D341Med (cell line): ENCODE measurements at places on chromosomes 5 and 9.

GRCh38 chr5:179568721-179569120 is 18.4 kb downstream of the RUFY1 start:
- DNase-seq, result no peak

DNA sequence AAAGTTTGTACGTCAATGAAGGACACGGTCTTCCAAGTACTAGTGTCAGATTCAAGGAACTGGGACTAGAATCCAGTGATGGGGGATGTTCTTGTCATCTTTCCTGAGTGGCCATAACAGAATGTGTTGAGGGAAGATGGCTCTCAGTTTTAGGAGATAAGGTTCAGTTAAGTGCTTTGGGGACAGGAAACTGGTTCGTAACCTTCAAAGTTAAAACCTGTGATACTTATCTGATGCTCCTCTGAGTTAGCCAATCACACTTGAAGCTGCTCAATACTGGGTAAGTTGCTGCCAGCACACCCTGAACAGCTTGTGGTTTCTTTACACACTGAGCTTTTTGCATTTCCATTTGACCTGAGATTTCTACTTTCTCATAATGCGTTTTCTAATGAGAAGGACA is 64.4 kb downstream of the PIK3R1 start:
- DNase-seq, result no peak

DNA sequence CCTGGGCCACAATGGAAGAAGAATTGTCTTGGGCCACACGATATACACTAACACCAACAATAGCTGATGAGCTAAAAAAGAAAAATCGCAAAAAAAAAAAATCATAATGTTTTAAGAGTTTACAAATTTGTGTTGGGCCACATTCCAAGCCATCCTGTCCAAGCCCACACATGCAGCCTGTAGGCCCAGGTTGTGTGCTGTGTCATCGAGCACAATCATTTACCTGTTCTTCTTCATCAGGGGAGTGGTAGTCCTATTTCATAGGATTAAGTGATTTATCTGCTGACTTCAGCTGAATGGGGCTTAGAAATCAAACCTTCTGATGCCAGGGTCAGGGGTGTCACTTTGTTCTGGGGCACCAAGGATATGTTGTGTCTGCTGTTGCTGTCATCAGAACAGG is 44.6 kb upstream of the ELL2 start:
- no peak for DNase-seq

DNA sequence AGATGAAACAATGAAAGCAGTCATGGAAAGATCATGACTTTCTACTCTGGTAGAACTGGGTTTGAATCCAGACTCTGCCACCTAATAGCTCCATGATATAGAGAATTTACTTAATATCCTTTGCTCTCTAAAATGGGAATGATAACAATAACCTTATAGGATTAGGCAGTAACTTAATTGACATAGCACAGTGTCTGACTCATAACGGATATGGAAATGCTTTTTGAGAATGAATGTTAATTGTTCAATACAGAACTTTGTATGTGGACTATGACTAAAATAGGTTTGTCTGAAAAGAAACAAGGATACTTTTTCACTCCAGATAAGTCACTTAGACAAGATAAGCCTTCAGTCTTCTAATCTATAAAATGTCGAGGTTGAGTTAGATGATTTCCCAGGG is 330.7 kb downstream of the PTPRD start:
- no peak for DNase-seq

DNA sequence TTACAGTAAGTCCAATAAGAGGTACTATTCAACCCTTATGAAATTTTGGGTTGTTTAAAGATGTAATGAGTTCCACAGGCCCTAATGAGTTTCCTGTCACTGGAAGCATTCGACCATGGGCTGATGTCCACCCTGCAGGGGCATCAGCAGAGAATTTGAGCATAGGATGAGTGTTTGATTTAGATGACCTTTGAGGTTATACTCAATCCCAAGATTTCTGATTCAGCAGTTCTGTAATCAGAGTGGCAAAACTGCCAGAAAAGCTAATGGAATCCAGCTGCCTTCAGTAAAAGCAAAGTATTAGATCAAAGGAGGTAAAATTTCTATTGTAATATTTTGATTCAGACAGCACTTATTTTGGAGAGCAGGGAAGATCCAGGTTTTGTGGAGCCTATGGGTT is 68.3 kb downstream of the COX7C start:
- no peak for DNase-seq

DNA sequence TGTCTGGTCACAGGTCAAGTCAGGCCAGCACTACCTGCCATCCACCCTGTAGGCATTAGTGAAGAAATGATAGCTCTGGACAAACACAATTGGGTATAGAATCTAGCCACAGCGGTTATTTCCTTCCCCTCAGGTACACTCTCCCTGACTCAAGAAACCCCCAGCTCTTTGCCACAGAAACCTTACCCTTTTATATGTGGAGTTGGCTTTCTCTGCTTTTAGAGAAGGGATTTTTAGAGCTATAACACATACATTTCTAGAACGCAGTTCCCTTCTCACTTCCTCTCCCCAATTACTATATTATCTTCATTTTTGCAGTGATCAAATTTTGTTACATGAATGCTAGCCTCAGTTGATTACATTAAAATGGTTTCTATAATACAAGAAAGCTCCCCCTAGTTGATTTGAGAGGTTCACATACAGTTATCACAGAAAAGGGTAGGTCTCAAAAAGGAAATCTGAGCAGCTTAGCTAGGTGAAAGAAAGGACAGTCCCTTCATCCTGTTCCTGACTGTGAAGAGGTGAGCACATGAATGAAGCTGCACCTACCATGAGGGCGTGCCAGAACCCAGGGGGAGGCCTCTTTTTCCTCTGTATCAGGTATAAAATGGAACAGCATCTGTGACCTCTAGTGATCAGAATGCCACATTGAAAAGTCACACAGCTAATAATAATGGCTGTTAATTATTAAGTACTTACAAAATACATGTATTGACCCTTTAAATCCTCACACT is 425.6 kb downstream of the KIAA0825 start:
- DNase-seq, result no peak

GRCh38 chr5:124659798-124660197 is 86.6 kb downstream of the ZNF608 start:
- no peak for DNase-seq

GRCh38 chr5:38806775-38807258 is 39.0 kb upstream of the OSMR start:
- DNase-seq, result no peak

DNA sequence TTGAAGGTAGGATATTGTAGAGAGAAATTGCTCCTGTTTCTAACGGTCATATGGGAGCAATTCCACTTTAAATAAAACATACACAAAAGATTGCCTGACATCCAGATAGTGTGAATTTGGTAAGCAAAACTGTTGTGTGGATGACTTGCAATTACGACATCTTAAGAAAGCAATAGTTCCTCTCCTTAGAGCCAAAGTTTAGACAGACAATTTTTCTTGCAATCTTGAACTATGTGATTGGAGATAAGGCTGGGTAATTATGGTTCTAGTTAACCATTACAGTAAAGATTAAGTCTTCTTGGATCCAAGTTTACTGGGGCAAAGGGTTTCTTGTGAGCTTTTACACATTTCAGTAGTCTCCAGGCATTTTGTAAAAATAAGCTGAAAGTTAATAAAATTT is 1080.6 kb upstream of the CDH6 start:
- DNase-seq, result no peak

DNA sequence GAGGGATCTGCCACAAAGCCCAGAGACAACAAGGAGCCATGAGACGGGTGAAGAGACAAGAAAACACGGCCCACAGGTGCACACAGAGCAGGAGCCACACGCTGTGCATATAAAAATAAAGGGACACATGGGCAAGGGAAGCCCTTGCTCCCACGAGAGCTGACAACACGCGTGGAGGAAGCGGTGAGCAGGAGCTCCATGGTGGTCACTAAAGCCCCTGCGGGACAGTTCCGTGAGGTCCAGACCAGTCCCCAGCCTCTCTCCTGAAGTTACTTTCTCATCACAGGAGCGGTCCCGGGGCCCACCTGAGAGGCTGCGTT is 90.7 kb downstream of the CAMSAP1 start:
- no peak for DNase-seq

- DNase-seq, result peak; percentile 81
These were observed 100.4 kb downstream of the TTLL11 start for GRCh38 chr9:121992571-121993212.

- no peak for DNase-seq
These were observed 74.7 kb upstream of the IL17B start for GRCh38 chr5:149453618-149454415.

DNA sequence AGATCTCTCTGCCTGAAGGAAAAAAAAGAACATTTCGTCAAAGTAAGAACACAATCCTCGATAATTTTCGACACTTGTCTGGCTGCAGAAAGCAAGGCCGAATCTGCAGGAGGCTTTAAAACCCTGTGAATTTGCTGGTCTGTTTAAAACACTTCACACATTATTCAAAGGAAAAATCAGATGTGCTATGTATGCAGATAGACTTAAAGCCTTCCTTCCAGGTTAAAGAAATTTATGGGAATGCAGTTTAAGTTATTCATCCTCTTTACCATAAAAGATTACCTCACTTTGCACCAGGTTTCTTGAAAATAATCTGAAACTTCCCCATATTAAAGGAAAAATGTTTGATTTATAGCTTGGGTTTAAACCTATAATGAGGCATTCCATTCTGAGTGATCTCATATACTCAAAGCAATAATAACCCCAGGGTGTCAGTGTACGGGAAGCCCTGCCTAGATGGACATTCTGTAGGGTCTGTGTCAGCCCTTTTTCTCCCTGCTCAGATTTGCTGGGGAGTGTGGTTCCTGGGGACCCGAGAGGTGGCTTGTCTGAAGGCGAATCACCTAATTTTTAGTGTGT is 323.5 kb upstream of the SLC24A2 start:
- no peak for DNase-seq

DNA sequence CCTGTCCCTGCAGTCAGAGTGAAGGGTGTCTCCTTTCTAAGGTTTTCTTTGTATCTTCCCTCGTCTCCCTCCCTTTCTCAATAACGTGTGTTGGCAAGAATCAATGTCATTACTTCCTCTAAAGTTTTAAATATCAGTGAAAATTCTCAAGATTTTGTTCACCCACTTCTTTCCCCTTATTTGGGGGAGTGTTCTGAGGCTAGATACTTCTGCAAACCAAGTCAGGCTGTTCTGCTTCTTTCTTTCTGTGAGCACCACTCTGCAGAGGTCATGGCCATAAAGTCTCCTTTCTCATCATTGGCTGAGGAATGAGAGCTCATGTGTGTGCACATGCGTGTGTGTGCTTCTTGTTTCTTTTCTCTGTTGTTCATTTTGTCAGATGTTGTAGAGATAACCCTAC is 26.6 kb upstream of the SPATA31C2 start:
- no peak for DNase-seq

DNA sequence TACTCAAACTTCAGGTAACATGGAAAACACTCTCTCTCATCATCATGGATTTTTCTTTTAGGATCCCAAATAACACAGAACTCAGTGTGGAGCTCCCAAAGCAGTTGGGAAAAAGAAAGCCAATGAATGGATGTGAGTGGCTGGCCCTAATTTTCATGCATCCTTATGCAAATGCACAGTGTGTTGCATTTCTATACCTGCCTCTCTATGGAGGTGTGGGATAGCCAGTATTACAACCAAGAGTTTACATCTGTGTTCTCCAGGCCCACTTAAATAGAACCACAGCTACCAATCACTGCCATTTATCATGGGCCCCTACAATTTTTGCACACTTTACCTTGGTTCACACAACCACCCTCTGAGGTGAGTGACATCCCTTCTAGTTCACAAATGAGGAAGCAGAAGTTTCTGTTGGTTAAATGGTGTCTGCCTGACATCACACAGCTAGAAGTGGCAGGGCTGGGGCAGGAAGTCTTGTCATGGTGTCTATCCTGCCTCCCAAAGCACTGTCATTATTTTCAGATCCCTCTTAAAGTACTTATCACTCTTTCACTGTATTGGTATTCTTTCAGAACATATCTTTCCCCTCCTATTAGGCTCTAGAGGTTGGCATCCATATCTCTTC is 17.3 kb downstream of the MAMDC2 start:
- no peak for DNase-seq

GRCh38 chr5:161098516-161098915 is 246.5 kb upstream of the ATP10B start:
- DNase-seq, result no peak

GRCh38 chr9:137705443-137705863 is 86.6 kb downstream of the EHMT1 start:
- no peak for DNase-seq

DNA sequence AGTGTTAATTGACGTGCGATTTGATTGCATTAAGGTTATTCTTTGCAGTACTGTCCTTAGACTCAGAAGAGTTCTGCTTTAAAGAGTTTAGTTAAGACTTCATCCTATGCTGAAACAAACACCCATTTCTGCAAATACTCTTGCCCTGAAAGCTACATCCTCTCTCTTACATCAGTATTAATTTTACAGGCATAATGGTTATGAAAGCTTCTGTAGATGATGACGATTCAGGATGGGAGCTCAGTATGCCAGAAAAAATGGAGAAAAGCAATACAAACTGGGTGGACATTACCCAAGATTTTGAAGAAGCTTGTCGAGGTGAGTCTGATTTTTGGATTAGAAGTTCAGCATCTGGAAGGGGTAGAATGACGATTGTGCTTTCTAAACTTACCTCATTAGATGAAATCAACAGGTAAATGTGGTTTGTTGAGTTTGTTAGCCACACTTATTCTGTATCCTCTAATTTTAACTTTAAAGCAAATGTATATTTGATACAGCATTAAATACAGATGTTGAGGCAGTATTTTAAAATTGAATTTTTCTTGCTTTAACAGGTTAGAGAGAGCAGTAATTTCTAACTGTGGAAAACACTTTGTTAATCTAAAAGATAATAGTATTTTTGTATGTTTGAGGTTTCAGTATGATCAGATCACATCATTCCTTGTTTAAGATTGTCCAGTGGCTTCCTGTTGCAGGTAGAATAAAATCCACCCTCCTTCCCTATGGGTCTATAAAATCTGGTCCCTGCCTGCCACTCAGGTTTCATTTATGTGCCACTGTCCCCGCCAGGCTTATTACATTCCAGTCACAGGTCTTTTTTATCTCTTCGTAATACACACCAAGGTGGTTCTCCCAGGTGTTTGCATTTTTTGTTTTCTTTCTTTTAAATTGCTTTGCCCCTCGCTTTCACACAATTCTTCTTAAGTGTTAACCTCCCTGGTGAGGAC is 1.3 kb downstream of the NAA35 start:
- DNase-seq, result no peak
